ENCODE measurements at places on chromosomes 4 and X.

DNA sequence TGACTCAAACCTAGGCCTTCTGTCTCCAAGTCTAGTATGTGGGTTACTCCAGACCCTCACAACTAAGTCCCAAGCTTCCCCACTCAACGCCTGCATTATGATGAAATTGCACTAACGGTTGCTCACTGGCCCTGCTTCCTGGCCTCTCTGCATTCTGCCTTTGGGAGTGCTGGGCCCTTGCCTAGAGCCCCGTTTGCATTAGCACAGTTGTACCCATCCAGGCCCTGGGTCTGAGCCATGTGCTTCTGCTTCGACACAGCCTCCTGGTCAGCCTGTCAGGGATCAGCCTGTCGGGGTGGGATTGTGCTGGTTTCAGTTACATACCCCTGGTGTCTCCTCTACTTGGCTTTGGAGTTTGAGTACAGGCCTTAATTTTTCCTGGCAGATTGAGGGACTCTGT lies 58.4 kb downstream of the DCUN1D4 start:
- no peak for DNase-seq

- no peak for DNase-seq
These were observed 11.9 kb upstream of the VSIG1 start for GRCh38 chrX:108032944-108033343.

GRCh38 chr4:55125087-55125721 lies at the start of gene KDR:
TSS of gene KDR (minus strand) at chr4:55125595. CDS start at chr4:55125293, 302 bp downstream.
- DNase-seq = no peak

- DNase-seq = no peak
These were observed 7.7 kb upstream of the ASB9 start for GRCh38 chrX:15277604-15278003.

- no peak for DNase-seq
These were observed 33.6 kb upstream of the TBC1D9 start for GRCh38 chr4:140789759-140790158.

- DNase-seq = no peak
These were observed 126.0 kb downstream of the F11 start for GRCh38 chr4:186392017-186392416.

DNA sequence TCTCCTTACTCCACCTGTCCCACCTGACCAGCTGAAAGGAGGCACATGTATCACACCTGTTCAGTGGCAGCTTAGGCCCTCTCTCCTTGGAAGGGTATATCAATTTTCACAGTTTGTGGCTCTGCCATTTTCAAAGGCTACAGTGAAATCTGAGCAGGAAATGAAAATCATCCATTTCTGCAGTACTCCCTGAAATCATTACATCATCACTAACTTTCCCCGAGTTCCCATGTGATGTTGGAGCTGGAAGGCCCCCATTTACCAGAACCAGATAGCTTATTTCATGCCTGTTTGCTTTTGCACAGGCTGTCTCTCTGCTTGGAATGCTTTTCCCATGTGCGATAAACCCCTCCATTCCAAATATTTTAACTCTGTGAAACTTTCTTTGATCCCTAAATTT lies 31.0 kb upstream of the STX18 start:
- no peak for DNase-seq

DNA sequence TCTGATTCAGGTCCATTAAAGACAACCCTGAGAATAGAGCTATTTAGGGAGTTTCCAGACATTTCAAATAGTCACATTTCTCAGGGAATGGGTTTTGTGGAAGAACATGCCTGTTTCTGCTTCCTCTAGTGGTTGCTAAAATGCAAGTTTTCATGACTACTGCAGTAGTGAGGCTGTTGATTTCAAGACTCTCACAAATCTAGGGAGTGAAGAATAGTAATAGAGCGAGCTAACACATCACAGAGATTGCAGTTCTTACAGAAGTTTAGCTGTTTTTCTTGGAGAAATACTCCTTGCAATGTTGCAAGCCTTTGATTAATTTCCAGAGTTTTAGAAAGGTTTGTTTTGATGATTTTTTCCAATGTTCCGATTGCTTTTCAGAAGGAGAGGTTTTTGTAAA lies 610.2 kb upstream of the HTR2C start:
- DNase-seq = no peak

- no peak for DNase-seq
These were observed 50.4 kb downstream of the STX18 start for GRCh38 chr4:4491396-4491893.

GRCh38 chr4:67558493-67558892 lies at the start of gene STAP1:
TSS of gene STAP1 (plus strand) at chr4:67558727. CDS start at chr4:67558810, 83 bp downstream.
- no peak for DNase-seq

Measured in activated CD8-positive, alpha-beta memory T cell treated with anti-CD3 and anti-CD28 coated beads for 1 hour (primary cell).